ENCODE measurements at places on chromosomes 1 and 21.

- peaks cover 9% of the 10 kb centered on the region for H3K4me1 ChIP-seq
- no peak overlapping the region for H3K4me3 ChIP-seq
- peaks cover 1% of the 10 kb centered on the region for H3K27me3 ChIP-seq
- DNase-seq: no peak
- H3K27ac ChIP-seq: no peak overlapping the region
Observed at GRCh38 chr1:115188680-115189395, 99.5 kb upstream of the TSPAN2 start.

GRCh38 chr1:214727274-214727673 is 124.3 kb downstream of the CENPF start:
- H3K27ac ChIP-seq: no peak overlapping the region
- H3K27me3 ChIP-seq: no peaks in the 10 kb centered on the region
- no peak overlapping the region for H3K4me3 ChIP-seq
- no peak for DNase-seq
- no peaks in the 10 kb centered on the region for H3K4me1 ChIP-seq

DNA sequence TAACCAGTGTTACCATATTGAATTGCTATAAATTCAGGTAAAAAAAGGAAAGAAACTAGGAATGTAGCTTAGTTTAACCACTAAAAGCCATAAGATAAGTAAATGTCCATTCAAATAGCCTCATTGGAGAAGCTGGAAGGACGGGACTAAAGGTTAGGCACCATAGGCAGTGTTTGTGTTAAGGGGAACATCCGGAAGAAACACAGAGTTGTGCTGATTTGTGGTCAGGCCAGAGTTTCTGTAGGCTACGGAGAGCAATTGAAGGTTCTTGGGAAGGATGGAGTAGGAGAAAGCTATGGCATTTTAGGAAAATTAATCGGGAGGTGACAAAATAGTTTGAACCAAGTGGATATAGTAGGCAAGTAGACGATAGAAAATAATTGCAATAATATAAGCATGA is 1.3 kb upstream of the KCNJ10 start:
- peaks cover 48% of the 10 kb centered on the region for H3K27me3 ChIP-seq
- H3K4me1 ChIP-seq: peaks cover 14% of the 10 kb centered on the region
- DNase-seq: no peak
- H3K27ac ChIP-seq: no peak overlapping the region
- no peaks in the 10 kb centered on the region for H3K36me3 ChIP-seq

DNA sequence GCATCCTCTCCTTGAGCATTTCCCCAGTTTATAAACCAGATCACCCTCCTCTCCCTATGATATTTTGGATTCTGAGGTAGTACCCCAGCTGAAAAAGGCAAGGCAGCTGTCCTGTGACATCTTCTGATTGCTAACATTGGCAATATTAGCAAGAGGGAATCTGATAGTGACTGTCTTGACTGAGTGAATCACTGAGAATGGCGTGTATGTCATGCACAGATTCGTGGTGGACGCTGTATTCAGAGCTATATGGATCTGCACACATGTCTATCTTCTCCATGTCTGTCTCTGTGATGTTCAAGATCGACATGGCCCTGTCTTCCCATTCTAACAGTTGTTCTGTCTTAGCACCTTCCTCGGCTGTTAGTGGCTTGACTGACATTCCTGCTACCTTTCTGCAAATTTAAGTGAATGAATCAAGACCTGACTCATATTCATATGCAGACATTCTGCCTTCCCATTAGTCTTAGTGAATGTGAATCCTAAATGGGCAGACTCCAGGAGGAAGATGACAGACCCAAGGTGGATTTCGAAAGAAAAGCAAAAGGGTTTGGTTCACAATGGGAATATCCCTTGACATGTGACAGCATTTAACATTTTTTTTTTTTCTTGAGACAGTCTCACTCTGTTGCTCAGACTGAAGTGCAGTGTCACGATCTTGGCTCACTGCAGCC is 97.7 kb downstream of the PGBD5 start:
- no peaks in the 10 kb centered on the region for H3K36me3 ChIP-seq
- no peaks in the 10 kb centered on the region for H3K27me3 ChIP-seq
- H3K4me3 ChIP-seq: no peak overlapping the region
- DNase-seq: no peak
- peak overlapping the region; percentile 54 for H3K27ac ChIP-seq

GRCh38 chr1:115088871-115089419 is 358 bp downstream of the TSPAN2 start:
- no peak for DNase-seq
- peaks cover 19% of the 10 kb centered on the region for H3K4me1 ChIP-seq
- H3K36me3 ChIP-seq: no peaks in the 10 kb centered on the region
- peak overlapping the region; percentile 67 for H3K4me3 ChIP-seq
- H3K27me3 ChIP-seq: peaks cover 25% of the 10 kb centered on the region

GRCh38 chr1:15016001-15016400 is 137.5 kb upstream of the TMEM51 start:
- DNase-seq: no peak
- no peaks in the 10 kb centered on the region for H3K36me3 ChIP-seq
- H3K4me1 ChIP-seq: no peaks in the 10 kb centered on the region
- H3K27ac ChIP-seq: no peak overlapping the region
- H3K4me3 ChIP-seq: no peak overlapping the region

GRCh38 chr1:45971922-45972531 is 160.4 kb downstream of the PIK3R3 start:
- H3K27ac ChIP-seq: no peak overlapping the region
- H3K4me3 ChIP-seq: no peak overlapping the region
- no peaks in the 10 kb centered on the region for H3K27me3 ChIP-seq
- no peak for DNase-seq
- H3K36me3 ChIP-seq: peaks cover 4% of the 10 kb centered on the region

DNA sequence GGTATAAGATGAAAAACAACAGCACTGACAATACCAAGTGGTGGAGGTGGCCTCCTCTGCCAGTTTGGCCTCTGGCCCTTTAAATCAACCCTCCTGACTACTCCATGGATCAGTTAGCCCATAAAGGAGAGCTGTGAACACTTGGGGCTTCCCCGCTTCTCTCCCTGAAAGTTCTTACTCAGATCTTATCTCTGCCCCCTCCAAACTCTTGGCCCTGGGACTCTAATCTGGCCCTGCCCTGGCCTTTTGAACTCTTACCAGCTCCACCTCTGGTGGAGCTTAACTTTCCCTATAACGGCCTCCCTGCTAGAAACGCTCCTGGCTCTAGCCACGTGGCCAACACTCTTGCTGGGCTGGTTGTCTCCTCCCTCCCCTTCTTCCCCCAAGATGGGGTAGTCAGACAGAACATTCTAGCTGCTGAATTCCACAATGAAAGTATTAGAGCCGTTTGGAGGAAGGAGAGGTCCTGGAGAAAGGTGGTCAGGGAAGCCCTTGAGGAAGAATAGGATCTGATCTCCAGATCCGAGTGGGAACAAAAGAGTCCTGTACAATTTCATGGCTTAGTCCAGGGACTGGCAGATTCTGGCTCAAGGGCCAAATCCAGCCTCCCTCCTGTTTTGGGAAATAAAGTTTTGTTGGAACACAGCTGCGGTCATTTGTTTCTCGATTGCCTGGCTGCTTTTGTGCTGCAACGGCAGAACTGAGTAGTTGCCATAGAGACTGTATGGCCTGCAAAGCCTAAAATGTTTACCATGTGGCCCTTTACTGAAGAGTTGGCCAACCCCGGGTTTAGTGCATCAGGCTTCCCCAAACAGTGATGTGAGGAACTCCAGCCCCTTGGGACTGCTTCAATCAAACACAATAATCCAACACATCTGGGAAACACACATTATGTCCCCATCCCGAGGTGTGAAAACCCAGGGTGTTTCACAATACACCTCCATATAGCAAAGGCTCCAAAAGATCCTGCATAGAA is 9.5 kb upstream of the PIGR start:
- H3K27ac ChIP-seq: no peak overlapping the region
- no peaks in the 10 kb centered on the region for H3K36me3 ChIP-seq
- H3K4me1 ChIP-seq: peaks cover 14% of the 10 kb centered on the region
- H3K27me3 ChIP-seq: peaks cover 2% of the 10 kb centered on the region

DNA sequence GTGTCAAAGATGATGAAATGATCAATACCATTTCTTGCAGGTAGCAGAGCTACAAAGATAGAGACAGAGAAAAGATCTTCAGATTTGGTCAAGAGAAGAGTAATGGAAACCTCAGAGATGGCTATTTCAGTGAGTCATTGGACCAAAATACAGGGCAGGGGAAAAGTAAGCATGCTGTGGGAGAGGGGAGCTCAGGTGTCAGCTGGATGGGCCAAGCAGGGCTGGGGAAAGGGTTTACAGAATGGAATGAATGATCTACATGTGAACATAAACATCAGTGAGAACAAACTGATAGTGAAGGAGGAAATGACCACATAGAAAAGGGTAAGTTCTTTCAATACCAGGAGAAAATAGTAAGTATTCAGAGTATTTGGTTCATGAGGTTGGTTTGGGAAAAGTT is 61.4 kb upstream of the CNN3 start:
- no peaks in the 10 kb centered on the region for H3K4me1 ChIP-seq
- DNase-seq: no peak
- H3K27ac ChIP-seq: no peak overlapping the region
- no peak overlapping the region for H3K4me3 ChIP-seq
- no peaks in the 10 kb centered on the region for H3K27me3 ChIP-seq
- H3K36me3 ChIP-seq: no peaks in the 10 kb centered on the region

- H3K4me3 ChIP-seq: no peak overlapping the region
- peaks cover 23% of the 10 kb centered on the region for H3K4me1 ChIP-seq
- DNase-seq: no peak
- no peaks in the 10 kb centered on the region for H3K27me3 ChIP-seq
Observed at GRCh38 chr21:43851593-43851992, 13.4 kb upstream of the AGPAT3 start.
